ENCODE measurements at places on chromosomes 5 and 9.

DNA sequence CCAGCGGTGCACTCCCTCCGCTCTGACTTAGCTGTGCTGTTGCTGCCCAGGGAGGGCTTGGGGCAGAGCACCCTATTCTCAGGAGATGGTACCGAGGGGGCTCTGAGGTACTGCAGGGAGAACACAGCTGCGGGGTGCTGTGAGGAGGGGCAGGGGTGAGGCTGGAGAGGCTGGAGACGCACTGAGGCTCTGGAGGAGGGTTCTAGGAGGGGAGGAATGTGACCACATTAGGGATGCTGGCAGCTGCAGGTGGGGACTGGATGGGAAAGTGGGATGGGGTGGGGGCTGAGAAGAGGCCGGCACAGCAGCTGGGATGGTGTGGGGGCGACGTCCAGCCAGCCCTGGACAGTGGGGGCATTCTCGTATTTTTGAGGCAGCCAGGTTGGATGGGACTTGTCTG, 20.9 kb downstream of the NCS1 start:
- no peak for DNase-seq

DNA sequence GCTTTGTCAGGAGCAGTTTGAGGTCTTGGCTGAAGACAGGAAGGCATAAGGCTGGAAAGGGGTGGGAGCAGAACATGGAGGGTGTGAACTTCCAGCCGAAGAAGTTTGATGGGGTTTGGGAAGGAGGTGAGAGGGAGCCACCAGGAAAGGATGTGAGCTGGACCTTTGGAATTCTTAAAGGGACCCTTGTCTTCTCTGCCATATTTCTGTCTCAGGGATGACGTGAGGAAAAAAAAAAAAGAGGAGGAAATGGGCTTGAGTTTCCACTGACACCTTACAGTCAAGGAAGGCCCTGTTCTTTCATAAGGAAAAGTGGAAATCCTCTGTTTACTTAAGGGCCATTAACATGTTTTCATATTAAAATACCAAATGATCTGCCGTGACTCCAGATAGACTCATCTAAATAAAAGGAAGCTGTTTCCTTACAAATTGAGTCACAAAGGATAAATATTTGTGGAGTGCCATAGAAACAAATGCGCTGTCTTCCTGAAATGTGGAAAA, 132.1 kb downstream of the PALM2AKAP2 start:
- DNase-seq: no peak

DNA sequence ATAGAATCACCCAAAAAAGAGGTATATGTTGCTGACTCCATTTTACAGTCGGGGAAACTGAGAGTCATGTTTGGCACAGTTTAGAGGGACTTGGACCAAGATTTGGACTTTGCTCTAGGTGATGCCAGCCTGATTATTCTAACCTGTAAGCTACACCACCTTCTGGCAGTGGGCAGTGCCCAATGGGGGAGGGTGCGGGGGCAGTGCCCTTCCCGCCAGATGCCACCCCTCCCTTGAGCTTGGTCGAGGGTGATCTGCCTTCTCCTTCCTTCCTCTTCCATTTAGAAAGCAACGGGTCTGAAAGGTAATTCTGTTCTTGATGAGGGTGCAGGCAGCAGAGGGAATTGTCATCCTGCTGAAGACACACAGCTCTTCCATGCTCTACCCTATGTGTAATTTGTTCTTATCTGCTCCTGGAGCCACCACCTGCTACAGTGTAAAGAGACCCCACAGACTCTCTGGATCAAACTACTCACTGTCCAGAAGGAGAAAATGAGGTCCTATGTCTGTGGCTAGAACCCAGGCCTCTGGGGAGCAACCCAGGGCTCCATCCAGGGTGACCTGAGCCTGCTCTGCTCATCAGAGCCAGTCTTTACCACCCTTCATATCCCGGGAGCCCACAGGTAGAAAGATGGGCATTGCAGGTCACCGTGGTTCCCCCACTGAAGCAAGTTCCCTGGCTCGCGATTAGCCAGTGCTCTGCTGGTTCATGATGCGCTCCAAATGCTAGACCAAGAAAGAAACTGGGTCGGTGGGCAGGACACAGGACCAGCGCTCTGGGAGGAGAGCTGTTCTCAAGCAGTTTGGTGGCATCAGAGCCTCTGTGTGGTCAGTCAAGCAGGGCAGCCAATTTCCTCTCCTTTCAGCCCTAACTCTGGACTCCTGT, 156.2 kb downstream of the RGS3 start:
- no peak for DNase-seq

DNA sequence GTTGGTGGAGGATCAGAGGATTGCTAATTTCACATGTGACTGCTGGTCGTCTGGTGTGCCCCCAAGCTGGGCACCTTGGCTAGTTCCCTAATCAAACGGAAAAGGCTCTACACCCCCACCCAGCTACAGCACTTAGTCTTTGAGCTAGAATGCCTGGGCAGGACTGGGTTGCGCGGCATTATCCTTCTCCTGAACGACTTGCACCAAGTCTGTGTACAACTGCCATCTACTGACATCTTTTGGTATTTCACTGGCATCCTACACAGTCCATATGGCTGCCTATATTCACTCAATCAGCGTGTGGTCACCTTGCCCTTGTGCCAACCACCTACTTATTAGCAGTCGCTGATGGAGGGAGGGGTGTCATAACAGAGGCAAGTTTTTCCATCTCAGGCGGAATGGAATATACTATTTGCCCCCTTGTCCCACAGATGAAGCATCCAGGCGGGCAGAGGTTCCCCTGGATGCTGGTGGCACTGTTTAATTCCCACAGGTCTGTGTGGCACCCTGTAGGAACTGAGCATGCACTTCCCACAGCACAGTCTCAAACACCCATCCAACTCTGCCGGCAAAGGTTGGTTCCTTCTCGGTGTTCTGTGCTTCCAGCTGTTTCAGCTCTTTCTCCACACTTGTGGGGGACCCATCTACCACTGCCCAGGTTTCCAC, 150.1 kb downstream of the OSTF1 start:
- no peak for DNase-seq

DNA sequence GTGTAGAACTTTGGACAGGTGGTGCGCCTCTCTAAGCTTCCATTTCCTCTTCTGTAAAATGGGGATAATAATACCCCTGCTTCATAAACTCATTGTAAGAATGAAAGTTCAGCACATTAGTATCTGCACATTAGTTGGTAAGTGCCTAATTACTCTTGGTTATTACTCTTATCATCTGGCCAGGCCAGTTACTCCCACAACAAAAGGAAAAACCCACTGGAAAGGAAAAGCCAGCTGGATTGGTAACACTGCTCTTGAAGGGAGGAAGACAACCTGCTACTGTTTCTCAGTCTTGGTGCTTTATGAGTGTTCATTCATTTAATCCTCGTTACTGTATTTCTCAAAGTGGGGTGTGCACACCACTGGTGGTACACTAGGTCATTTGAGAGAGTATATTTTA, 251.4 kb downstream of the ARHGAP26 start:
- no peak for DNase-seq

DNA sequence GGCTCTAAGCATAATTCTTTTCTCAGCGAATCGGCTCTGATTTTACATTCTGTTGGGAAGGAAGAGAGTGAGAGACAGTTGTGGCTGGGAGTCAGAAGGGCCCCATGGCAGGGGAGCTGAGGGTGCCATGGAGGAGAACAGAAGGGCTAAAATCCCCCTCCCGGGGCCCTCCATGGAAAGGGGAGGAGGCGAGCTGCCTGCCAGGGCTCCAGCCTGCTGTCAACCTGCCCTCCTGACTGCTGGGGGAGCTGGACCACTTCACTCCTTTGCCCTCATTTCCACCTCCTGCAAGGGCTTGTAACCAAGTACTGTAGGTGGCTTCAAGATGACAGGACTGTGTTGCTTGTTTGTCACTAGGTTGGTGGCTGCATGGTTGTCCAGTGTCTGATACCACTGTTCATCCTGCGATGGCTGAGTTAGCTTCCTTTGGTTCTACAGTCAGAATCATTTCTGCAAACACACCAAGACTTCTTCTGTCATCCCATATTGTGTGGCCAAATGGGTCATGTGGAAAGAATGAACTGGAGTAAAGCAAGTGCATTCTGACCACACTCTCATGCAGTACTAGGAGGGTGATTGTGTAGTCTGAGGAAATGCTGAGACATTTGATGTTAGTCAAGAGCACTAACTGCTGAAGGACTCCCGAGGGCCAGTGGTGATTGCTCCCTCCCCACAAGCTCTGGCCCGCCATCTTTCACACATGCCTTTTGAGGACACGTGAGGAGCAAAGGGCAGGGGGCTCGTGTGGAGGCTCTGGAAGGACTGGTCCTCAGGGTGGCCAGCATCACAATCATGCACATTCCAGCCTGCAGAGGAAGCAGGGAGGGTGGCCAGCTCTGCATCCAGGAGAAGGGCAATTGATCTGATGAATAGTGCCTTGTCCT, 307.2 kb downstream of the GADD45G start:
- DNase-seq: no peak

DNA sequence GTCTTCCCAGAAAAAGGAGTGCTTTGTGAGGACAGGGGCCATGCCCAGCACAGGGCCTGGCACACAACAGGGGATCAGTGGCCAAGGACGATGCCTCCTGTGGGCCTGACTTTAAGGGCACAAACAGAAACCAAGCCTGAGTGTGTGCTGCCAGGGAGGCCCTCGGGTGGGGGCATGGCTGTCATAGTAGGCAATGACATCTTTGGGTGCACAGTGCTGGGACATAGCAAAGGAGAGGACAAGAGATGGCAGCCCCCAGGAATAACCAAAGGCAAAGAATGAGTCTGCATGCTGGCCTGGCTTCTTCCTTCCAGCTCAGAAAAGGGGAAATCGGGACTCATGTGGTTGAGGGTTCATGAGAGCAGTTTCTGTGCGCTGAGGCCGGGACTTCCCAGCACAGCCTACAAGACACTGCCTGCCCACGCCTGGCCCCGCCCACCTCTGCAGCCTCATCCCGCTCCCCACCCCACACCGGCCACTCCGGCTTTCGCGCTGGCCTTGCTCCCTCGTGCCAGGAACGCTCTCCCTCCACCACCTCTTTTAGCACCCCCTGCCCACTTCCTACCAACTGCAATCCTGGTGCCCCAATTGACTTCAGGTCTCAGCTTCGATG, 13.8 kb upstream of the LHX2 start:
- no peak for DNase-seq

GRCh38 chr5:155598552-155598951, 585.0 kb downstream of the KIF4B start:
- no peak for DNase-seq

- DNase-seq: no peak
These were observed 72.4 kb upstream of the ZNF622 start for GRCh38 chr5:16538006-16538405.

- DNase-seq: no peak
These were observed 300.6 kb upstream of the MPDZ start for GRCh38 chr9:13580131-13580530.

DNA sequence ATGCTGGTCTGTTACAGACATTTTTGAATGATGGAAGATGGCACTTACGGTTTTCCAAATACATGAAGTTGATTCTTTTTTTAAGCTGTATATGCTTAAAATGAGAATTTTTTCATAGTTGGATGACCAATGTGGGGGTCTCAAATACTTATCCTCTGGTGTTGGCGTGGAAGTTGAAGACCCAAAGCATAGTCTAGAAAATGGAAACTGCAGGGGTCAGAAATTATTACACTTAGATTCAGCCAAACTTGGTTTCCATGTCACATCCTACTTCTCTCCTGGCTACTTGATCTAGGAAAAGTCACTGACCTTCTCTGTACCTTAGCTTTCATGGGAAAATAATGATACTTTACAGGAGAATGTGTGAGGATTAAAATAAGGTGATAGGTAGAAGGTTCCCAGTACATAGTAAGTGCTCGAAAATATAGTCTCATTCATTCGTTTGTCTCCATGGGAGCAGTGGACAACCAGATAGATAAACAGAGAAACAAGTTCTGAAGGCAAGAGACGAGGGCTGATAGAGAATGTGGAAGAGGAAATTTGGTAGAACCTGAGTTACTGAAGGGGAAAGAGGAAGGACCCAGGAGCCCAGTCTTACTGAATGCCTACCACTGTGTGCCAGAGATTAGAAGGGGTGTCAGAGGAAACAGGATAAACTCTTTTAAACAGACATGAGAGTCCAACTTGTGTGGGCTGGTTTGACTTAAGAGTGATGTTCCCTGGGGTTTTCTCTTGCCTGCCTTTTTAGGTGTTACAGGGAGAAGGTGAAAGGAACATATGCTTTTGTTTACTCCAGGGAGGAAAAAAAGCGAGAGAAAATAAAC, 560.3 kb upstream of the KLF4 start:
- no peak for DNase-seq

DNA sequence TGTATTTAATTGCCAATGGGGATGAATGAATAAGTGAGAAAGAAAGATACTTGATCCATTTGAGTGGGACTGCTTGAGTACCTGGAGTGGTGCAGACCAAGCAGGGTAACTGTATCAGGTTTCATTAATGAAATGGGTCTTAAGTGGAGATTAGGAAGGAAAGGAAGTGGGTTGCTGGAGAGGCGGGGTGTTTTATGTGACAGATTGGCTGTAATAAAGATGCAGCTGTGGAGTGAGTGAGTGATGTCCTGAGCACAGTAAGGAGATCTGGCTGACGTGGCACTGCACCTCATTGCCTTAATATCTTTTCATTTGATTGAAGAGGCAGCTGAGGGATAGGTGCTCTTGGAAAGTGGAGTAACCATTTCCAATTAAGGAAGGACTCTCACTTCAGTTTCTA, 161.0 kb upstream of the CCDC152 start:
- no peak for DNase-seq

- no peak for DNase-seq
These were observed 73.4 kb upstream of the NR4A3 start for GRCh38 chr9:99748266-99748665.

- DNase-seq: no peak
These were observed 16.2 kb downstream of the PRRC2B start for GRCh38 chr9:131410044-131410491.

DNA sequence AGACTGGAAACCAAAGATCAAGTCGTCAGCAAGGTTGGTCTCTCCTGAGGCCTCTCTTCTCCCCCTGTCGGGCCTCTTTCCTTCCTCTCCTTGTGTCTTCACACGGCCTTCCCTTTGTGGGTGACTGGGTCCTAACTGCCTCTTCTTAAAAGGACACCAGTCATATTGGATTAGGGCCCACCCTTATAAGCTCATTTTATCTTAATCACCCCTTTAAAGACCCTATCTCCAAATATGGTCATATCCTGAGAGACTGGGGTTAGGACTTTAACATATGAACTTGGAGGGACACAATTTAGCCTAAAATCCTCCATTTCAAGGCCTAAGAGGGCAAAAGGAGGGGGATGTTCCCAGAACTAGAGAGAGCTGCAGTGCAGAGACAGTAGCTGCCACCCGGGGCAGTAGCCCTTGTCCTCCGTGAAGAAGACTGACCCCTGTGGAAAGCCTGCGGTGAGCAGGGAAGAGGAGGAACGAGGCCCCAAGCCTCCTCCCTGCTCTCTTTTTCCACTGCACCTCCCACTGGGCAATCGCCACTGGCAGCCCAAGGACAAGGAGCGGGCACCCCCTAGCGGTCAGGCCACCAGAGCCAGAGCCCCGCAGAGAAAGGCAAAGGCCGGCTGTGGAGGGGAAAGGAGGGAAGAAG, 34.9 kb downstream of the CFAP90 start:
- peak; percentile 3 for DNase-seq

- no peak for DNase-seq
These were observed 104.4 kb upstream of the FCN2 start for GRCh38 chr9:134776080-134776796.

- DNase-seq: no peak
These were observed 72.1 kb downstream of the LRSAM1 start for GRCh38 chr9:127523312-127523851.

GRCh38 chr9:85431339-85432102, 310.2 kb downstream of the AGTPBP1 start:
- no peak for DNase-seq
